ENCODE measurements at places on chromosomes 11 and 22.
A peak's percentile ranks its signal among the peaks of the same experiment; 100 is the strongest.

- DNase-seq = no peak
These were observed 87.5 kb downstream of the PRMT3 start for GRCh38 chr11:20474882-20475517.

- DNase-seq = no peak
These were observed 657.7 kb downstream of the OPCML start for GRCh38 chr11:132874638-132875037.

- DNase-seq = no peak
These were observed 924 bp upstream of the FADD start for GRCh38 chr11:70201882-70202861.

DNA sequence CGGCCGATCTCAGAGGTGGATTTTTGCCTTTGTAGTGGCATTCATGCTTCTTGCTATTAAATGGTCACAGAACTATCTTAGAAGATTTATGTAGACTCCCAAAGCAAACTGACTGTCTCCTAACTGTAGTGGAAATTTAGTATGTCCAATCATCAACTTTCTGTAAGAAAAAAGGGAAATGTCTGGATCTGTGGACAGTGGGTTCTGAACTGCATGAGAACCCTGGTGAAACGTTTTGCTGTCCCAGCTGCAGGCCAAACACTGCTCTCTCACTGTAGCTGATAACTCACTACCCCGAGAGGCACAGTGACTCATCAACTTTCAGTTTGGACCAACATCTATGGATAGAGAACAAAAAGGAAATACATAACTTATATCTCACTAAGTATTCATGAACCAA is 387.1 kb downstream of the SOX6 start:
- DNase-seq = no peak

- peak; percentile 72 for DNase-seq
These were observed 295.1 kb upstream of the PLET1 start for GRCh38 chr11:112555491-112556364.

GRCh38 chr22:17098379-17098819 is 13.6 kb downstream of the IL17RA start:
- peak; percentile 24 for DNase-seq

GRCh38 chr22:47787501-47788227 is 1025.2 kb downstream of the TBC1D22A start:
- DNase-seq = no peak

Data from activated naive CD4-positive, alpha-beta T cell treated with Interleukin-2 at 50 U/mL for 16 hours (primary cell).